PC-3 (cell line): ENCODE measurements at places on chromosomes 2 and 18. TPM values are rescaled to one million over a fixed set of nuclear protein-coding genes. Genes with fewer than 3 reads are reported as not detected.

DNA sequence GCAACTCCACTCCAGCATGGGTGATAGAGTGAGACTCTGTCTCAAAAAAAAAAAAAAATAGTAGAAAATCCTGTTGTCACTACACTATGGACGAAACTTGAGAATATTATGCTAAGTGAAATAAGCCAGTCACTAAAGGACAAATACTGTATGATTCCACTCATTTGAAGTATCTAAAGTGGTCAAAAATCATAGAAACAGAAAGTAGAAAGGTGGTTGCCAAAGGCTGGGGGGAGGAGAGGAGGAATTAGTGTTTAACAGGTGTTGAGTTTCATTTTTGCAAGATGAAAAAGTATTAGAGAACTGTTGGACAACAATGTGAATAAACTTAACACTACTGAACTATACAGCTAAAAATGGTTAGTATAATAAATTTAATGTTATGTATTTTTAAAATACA lies 18.8 kb upstream of the RMP24 start:
- DNase-seq: no peak
- no peaks in the 10 kb centered on the region; the same call in 1 of the 2 replicates for H3K36me3 ChIP-seq
- H3K27ac ChIP-seq: no peak overlapping the region

DNA sequence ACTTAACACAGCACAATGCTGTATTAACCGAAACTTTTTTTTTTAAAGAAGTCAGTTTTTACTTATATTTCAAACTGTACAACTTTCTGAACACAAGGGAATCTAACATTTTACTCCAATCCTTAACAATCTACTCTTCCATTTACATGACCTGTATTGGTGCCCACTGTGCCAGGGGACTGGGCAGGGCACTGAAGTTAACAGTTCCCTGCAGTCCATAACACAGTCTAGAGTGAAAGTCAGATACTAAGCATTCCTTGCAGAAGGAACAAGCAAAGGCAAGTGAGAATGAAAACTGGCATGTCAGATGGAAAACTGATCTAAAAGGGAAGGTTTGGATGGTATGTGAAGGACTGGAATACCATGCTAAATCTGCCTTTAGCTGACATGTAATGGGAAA lies 29.8 kb downstream of the SUCLG1 start:
- H3K27me3 ChIP-seq: no peaks in the 10 kb centered on the region
- H3K4me1 ChIP-seq: no peaks in the 10 kb centered on the region
- DNase-seq: no peak

- H3K36me3 ChIP-seq: no peaks in the 10 kb centered on the region
- no peaks in the 10 kb centered on the region for H3K4me1 ChIP-seq
- no peak overlapping the region for H3K4me3 ChIP-seq
- no peak overlapping the region for H3K27ac ChIP-seq
- H3K27me3 ChIP-seq: peaks cover 8% of the 10 kb centered on the region; the same call in 1 of the 2 replicates
Measured at GRCh38 chr2:94982675-94983074, 42.8 kb upstream of the MAL start.

OSR1 gene
- total RNA-seq: 30.6 and 33.5 TPM in 2 replicates

OLA1 gene
- 154 and 182 TPM in 2 replicates for total RNA-seq
